ENCODE measurements at places on chromosomes 5 and 9.

DNA sequence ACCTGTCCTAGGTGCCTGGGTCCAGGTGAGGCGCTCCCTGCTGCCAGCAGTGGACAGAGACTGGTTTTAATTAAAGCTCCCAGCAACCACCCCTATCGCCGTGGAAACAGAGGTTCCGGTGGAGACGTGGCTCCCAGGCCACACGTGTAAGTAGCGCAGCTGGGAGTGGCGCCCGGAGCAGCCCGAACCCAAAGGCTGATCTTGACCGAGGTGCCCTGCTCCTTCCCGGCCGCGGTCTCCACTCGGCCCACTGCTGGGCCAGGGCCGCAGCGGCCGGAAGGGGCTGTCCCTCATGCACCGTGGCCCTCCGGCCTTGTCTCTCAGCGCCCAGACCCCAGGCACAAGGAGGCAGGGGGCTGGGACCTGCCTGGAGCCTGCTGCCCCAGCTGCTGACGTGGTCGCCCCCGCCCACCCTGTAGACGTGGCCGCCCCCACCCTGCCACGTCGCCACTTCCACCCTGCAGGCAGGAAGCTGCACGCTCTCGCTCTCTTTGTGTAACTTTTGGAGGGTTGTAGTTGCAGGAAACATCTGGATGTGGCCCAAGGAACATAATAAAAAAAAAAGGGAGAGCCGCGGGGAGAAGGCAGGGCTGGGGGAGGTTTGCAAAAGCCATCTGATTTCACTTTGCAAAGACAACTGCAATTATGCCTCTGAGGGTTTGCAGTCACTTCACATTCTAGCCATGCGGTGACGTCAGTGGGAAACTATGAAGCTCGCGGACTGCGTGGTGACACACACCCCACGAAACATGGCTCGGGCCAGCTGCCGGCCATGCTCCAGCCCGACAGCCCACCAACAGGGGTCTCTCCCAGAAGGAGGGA, 129.9 kb downstream of the RXRA start:
- DNase-seq, result peak; percentile 58

GRCh38 chr5:180689071-180689694, 39.8 kb upstream of the FLT4 start:
- DNase-seq, result no peak

- DNase-seq, result no peak
Measured at GRCh38 chr5:29150840-29151239, 2042.6 kb upstream of the CDH6 start.

- DNase-seq, result no peak
Measured at GRCh38 chr9:91758491-91758981, 191.5 kb downstream of the ROR2 start.

DNA sequence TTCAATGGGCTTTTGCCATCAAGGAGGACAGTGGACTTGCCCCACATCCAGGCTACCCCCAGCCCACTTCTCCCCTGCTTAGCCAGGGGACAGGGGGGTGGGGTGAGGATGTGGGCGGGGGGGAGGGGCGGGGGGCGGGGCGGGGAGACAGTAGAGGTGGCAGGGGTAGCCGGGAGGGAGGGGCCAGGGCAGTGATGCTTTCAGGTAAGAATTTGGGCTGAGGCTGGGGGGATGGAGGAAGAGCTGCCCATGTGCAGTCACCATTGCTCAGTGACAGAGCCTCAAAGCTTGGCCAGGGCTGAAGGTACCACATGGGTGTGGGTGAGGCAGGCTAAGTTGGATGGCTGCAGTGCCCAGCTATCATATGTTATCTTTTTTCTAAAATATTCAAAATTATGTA, 40.7 kb upstream of the HNRNPA0 start:
- DNase-seq, result no peak

GRCh38 chr9:18496256-18497000, 22.5 kb downstream of the ADAMTSL1 start:
- no peak for DNase-seq

Measured in HL-60 (cell line).